ENCODE measurements at places on chromosomes 2 and 18.

DNA sequence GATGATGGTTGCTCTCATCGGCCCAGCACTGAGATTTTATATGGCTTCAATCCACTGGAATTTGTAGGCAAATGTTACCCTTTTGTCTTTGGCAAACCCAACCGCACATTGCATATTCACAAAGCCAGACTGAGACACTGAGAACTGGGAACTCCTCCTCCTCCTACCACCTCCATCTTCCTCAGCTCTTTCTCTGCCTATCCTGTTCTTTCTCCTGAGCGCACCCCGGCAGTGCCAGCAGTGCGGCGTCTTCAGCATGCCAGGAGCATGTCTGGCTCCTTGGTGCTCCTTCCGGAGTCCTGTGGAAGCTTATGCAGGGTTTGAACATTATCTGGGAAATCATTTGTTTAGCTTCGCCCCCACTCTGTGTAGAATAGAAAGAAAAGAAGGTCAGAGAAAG is 50.8 kb downstream of the TRIB2 start:
- DNase-seq, result no peak

DNA sequence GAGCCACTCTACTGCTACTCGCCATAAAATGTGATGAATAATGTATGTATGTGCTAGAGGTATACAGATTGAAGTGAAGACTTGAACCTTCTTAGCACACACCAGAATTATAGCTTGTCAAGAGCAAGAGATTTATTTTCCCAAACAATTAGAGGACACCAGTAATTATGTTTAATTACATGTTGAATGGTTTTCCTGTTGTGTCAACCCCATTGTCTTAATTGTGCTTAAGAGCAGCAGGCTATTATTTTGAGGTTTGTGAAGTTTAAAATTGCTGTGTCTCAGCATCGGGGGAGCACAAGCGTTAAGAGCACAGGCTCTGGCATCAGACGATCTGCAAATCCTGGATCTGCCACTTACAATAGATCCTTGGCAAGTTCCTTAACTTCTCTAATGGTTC is 29.0 kb downstream of the KIF5C start:
- DNase-seq, result no peak

DNA sequence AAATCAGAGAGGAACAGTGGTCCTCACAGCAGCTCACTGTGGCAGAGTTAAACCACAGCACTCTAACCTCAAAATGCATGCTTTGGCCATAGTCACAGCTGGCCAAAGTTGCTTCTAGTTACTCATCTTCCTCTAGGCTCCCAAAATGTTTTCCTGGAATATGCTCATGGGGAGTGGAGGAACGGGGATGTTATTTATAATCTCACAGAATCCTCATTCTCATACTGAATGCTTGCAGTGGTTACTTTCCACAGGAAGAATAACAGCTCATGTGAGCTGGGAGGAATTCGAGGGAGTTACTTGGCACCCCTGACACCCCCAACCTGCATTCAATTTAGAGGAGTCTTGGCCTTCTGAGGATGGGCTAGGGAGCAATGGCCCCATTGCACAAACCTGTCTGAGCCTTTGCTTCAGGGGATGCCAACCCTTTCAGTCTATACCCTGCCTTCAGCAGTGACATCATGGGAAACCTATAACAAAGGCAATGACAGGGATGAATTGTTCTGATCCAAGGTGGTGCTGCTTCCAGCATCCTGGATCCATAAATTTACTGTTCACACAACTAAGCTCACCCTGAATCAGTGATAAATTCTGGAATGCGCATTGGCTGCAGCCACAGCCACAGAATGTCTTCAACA is 22.4 kb upstream of the CCBE1 start:
- no peak for DNase-seq

- no peak for DNase-seq
Observed at GRCh38 chr2:46985512-46985911, 69.9 kb upstream of the MCFD2 start.

- no peak for DNase-seq
Observed at GRCh38 chr18:63126134-63127069, 193.2 kb downstream of the BCL2 start.

GRCh38 chr2:159900343-159900742 is 102.3 kb upstream of the CD302 start:
- no peak for DNase-seq

DNA sequence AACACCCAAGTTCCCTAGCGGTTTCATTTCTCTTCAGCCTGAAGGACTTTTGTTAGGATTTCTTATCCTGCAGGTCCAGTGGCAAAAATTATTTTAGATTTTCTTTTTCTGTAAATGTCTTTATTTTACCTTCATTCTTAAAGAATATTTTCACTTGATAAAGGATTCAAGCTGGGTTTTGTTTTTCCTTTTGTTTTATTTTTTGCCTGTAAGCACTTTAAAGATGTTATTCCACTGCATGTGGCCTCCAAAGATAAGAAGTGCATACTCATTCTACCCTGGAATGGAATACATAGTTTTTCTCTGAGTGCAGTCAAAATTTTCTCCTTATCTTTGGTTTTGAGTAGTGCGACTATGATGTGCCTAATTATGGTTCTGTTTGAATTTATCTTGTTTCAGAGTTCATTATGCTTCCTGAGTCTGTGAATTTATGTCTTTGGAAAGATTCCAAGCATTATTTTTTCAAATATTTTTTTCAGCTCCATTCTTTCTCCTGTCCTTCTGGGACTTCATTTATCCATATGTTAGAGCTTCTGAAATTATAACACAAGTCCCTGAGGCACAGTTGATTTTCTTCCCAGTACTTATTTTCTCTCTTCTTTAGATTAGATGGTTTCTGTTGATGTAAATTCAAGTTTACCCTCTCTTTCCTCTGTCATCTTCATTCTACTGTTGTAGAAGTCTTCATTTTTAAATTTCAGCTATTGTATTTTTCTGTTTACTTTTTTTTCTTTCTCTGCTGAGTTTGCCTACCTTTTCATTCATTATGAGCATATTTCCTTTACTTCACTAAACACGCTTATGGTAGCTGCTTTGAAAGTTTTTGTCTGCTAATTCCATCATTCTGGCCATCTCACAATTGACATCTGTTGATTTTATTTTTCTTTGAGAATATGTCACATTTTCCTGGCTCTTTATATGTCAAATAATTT is 69.6 kb downstream of the MAPRE2 start:
- DNase-seq, result no peak

DNA sequence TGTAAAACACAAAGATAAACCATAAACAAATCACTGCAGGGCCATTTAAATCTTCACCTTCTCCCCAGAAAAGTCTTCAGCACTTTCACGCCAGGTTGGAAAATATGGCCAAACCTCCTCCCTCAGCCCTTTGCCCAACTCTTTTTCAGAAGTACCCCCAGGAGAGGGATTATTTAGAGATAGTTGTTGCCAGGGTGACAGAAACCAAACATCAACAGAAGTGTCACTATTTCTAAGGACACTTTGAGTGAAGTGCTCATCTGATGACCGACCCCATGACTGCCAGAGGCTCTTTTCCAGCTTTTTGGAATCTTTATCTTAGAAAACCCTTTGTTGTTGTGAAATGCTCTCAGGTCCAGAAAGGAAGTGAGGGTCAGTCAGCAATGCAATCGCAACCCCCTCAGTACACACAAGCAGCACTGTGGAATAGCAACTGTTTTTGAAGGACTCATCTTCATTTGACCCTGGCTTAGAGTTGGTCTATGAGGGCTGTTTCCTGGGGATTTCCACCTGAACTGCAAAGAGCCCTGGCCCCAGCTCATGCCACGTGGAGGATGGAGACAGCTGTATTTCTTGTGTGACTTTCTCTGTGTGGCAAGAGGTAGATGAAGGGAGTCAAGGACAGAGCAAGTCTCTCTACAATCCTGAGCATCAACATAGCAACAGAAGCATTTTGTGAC is 114.0 kb upstream of the STON1 start:
- no peak for DNase-seq

- DNase-seq, result no peak
Observed at GRCh38 chr2:189913821-189914220, 129.6 kb downstream of the PMS1 start.
